ENCODE measurements at places on chromosomes 6 and 20. TPM values are rescaled to one million over a fixed set of nuclear protein-coding genes. Genes with fewer than 3 reads are reported as not detected.

Gene GLP1R
- total RNA-seq = not detected

Gene TDRD6
- not detected for total RNA-seq

Gene MUC22
- not detected for total RNA-seq

- peak; percentile 61 for DNase-seq
- H3K27ac ChIP-seq = no peak overlapping the region
- H3K36me3 ChIP-seq = no peaks in the 10 kb centered on the region
- H3K4me3 ChIP-seq = no peak overlapping the region
- H3K4me1 ChIP-seq = no peaks in the 10 kb centered on the region
Observed at GRCh38 chr6:11700118-11700718, 78.4 kb downstream of the ADTRP start.

Gene OPN5
- total RNA-seq = not detected

DNA sequence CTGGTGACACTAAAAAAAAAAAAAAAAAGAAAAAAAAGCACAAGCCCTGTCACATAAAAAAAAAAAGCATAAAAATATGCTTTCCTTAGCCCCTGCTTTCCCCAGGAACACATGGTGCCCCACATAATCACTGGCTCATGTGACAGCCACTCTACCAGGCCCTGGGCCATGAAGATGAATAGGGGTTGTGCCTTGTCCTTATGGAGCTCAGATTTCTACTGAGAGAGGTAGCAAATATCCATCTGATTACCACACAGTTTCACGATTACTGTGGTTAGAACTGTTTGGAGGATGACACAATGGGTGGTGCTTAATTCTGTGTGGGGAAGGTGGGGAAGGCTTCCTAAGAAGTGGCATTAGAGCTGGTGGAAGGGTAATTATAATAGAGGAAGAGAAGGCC is 9.3 kb downstream of the RAET1E start:
- no peak overlapping the region for H3K4me3 ChIP-seq
- no peaks in the 10 kb centered on the region for H3K27me3 ChIP-seq
- no peaks in the 10 kb centered on the region for H3K4me1 ChIP-seq
- no peak for DNase-seq

Gene SAMD3
- total RNA-seq = 2.5 TPM

DNA sequence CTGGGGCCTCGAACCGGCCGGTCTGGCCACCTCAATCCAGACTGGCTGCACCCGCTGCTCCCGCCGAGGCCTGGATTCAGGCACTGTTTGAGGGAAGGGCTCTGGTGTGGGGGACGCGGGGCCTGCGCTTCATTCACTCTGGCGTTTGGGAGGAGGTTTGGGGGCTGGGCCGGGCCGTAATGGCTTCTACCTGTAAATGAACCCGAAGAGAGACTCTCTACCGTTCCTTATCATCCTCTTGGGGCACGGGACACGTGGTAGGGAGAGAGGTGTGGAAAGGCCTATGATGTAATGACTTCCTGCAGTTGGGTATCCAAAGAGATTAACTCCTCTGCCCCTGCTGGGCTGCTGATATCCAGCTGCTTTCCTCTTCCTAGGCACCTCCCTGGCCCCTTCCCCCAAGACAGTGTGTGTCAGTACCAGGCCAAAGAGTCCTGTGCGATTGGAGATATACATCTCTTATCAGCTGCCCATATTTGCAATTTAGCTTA is 1.8 kb downstream of the FOXO3 start:
- H3K4me1 ChIP-seq = peaks cover 47% of the 10 kb centered on the region
- H3K36me3 ChIP-seq = no peaks in the 10 kb centered on the region

- peaks cover 21% of the 10 kb centered on the region for H3K4me1 ChIP-seq
- no peak overlapping the region for H3K27ac ChIP-seq
- H3K27me3 ChIP-seq = no peaks in the 10 kb centered on the region
- H3K4me3 ChIP-seq = no peak overlapping the region
- DNase-seq = no peak
Observed at GRCh38 chr6:35049900-35050756, 91.0 kb downstream of the TCP11 start.

DNA sequence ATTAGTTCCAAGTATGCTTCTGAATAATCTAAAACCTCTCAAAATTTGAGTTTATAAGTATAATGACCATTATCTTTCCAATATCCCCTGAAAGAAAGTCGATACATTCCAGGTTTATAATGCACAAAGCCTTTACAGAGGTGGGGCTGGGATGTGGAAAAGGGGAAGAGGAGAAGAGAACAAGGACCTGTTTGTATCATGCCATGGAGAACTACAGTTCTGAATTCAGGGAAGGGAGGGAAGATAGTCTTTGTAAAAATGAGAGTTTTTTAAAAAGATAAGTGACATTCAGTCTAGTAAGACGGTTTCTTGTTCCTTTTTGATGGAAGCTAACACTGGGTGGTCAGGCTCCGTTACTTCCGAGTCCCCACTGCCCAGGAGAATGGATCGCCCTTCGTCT is 26.1 kb downstream of the ZBTB2 start:
- H3K4me1 ChIP-seq = no peaks in the 10 kb centered on the region
- H3K36me3 ChIP-seq = no peaks in the 10 kb centered on the region
- H3K27ac ChIP-seq = no peak overlapping the region
- no peak for DNase-seq

DNA sequence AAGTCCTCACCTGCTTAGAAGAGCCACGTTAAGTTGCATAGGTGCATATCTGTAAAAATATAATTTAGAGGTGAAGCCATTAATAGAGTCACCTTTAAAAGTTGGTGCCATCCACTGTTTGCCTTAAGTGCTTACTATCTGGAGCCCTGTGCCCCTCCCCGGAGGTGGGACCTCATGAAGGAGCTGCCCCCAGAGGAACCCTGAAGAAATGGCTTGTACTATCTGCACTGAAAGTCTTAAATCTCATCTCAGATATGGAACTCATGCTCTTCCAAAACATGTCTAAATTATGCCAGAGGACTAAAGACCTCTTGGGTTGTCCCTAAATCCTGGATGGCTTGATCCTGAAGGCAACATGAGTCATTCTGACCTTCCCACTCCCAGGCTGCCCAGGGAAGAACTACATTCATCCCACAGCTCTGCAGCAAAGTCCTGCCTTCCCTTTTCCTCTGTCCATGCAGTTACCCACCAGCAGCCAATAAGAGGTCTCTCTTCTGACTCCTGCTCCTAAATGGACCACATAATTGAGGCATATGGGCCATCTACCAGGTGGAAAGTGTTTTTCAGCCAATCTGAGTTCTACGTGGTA is 85.3 kb downstream of the ASXL1 start:
- H3K36me3 ChIP-seq = peaks cover 31% of the 10 kb centered on the region
- H3K27me3 ChIP-seq = no peaks in the 10 kb centered on the region
- peaks cover 42% of the 10 kb centered on the region for H3K4me1 ChIP-seq
- DNase-seq = no peak
- peak overlapping the region; percentile 13 for H3K27ac ChIP-seq

GRCh38 chr6:43946641-43947363 is 176.8 kb downstream of the VEGFA start:
- no peak overlapping the region for H3K27ac ChIP-seq
- no peak overlapping the region for H3K4me3 ChIP-seq
- H3K4me1 ChIP-seq = no peaks in the 10 kb centered on the region
- H3K27me3 ChIP-seq = no peaks in the 10 kb centered on the region
- DNase-seq = no peak

DNA sequence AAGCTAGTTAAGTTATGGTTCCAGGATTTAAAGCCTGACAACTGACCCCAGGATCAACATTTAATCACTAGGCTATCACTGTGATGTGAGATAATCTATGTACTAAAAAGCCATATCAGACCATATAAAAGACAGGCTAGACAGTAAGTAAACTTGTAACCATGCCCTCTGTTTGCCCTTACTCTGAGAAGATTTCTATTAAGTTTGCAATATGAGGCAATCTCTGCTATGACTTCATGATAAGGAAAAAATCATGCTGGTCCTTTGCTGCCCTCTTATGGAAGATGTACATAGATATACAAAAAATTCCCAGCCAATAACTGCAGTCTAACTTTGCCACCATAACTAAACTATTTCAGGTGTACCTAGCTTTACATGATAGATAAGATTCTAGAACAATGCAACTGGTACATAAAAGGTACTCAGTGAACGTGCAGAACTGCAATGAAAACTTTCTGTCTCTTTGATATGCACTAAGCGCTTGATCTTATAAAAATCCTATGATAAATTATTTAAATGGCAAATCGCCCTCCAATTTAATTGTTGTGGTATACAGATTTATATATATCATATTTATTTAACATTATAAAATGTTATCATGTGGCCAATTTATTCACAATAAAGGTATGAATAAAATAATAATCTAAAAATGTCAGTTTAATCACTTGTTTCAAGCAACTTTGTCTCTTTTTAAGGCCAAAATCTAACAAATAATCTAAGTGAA is 70.5 kb downstream of the FAM217A start:
- no peak overlapping the region for H3K27ac ChIP-seq
- no peaks in the 10 kb centered on the region for H3K27me3 ChIP-seq
- H3K4me1 ChIP-seq = peaks cover 5% of the 10 kb centered on the region
- peak; percentile 67 for DNase-seq
- no peak overlapping the region for H3K4me3 ChIP-seq
- H3K36me3 ChIP-seq = peaks cover 9% of the 10 kb centered on the region

- no peaks in the 10 kb centered on the region for H3K36me3 ChIP-seq
- H3K27ac ChIP-seq = no peak overlapping the region
- H3K27me3 ChIP-seq = no peaks in the 10 kb centered on the region
- DNase-seq = no peak
Observed at GRCh38 chr6:54846857-54847674, 495 bp downstream of the FAM83B start.

- no peaks in the 10 kb centered on the region for H3K27me3 ChIP-seq
- no peak overlapping the region for H3K4me3 ChIP-seq
- no peaks in the 10 kb centered on the region for H3K36me3 ChIP-seq
Observed at GRCh38 chr20:60402189-60403058, 444.2 kb downstream of the CDH26 start.

GRCh38 chr6:135334169-135334568 is 153.1 kb downstream of the MYB start:
- no peak for DNase-seq
- no peaks in the 10 kb centered on the region for H3K36me3 ChIP-seq
- H3K4me1 ChIP-seq = no peaks in the 10 kb centered on the region
- H3K27ac ChIP-seq = no peak overlapping the region
- H3K27me3 ChIP-seq = no peaks in the 10 kb centered on the region

- peaks cover 9% of the 10 kb centered on the region for H3K4me1 ChIP-seq
- H3K4me3 ChIP-seq = no peak overlapping the region
- H3K27me3 ChIP-seq = peaks cover 26% of the 10 kb centered on the region
- H3K27ac ChIP-seq = no peak overlapping the region
- no peaks in the 10 kb centered on the region for H3K36me3 ChIP-seq
Observed at GRCh38 chr20:45341939-45342854, 6.0 kb downstream of the SDC4 start.

DNA sequence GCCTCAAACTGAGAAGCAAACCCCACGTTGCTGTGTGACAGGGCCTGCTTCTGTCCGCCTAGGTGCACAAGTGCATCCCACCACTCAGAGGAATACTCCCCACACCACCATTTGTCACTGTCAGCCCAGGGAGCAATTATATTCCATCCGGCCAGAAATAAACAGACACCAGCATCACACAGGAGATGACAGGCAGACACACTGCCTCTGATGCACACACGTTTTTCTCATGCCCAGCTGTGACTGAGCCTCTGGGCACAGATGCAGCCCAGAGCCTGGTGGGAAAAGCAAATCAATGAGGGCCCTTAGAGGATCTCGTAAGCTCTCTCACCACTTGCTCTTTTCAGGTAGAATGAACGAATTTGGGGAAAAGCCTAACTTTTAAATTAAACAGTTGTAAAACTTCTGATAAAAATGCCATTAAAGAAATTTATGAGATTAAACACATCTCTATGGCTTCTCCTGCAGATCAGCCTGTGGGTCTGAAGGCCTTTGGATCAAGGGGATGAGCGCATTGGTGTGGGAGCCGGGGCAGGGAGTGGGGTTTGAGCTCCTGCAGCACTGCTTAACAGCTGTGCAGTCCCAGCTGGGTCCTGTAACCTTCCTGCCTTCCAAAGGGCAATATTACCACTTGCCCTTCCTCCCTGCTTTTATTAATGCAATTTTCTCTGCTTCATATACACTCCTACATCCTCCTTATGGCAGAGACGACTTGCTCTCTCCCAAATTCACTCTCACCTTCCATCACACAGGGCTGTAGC is 624.3 kb downstream of the PTPRT start:
- no peaks in the 10 kb centered on the region for H3K4me1 ChIP-seq
- H3K27me3 ChIP-seq = no peaks in the 10 kb centered on the region
- no peak overlapping the region for H3K4me3 ChIP-seq
- H3K27ac ChIP-seq = no peak overlapping the region
- DNase-seq = no peak
- no peaks in the 10 kb centered on the region for H3K36me3 ChIP-seq

GRCh38 chr6:137188855-137189254 is 15.4 kb upstream of the IL22RA2 start:
- no peaks in the 10 kb centered on the region for H3K36me3 ChIP-seq
- H3K27ac ChIP-seq = no peak overlapping the region
- no peaks in the 10 kb centered on the region for H3K27me3 ChIP-seq
- no peaks in the 10 kb centered on the region for H3K4me1 ChIP-seq
- H3K4me3 ChIP-seq = no peak overlapping the region

Gene TPD52L1
- total RNA-seq = not detected

GRCh38 chr20:37600486-37600885 is 72.8 kb upstream of the BLCAP start:
- H3K4me1 ChIP-seq = no peaks in the 10 kb centered on the region
- H3K4me3 ChIP-seq = no peak overlapping the region
- no peak overlapping the region for H3K27ac ChIP-seq
- no peak for DNase-seq
- peaks cover 12% of the 10 kb centered on the region for H3K27me3 ChIP-seq

DNA sequence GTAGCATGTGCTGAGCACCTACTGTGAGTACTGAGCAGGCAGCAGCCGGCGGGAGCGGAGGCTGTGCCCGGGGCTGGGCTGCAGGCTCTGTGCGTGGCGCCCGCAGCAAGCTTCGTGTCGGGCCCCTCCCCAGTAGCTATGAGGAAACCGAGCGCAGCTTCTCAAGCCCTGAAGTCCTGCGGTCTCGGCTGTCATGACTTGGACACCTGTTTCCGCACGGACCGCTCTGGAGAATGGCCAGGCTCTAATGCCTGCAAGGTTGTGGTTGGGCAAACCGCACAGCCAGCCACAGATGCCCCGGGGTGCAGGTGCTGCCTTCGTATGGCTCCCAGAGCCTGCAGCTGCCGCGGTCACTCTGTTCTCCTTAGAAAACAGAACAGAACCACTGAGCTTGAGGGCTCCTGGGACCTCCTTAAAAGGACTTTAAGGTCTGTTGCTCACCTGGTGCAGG is 33.7 kb downstream of the PYGB start:
- H3K27me3 ChIP-seq = no peaks in the 10 kb centered on the region
- no peaks in the 10 kb centered on the region for H3K36me3 ChIP-seq
- H3K4me3 ChIP-seq = no peak overlapping the region
- DNase-seq = peak; percentile 77
- H3K4me1 ChIP-seq = peaks cover 25% of the 10 kb centered on the region
- H3K27ac ChIP-seq = no peak overlapping the region

DNA sequence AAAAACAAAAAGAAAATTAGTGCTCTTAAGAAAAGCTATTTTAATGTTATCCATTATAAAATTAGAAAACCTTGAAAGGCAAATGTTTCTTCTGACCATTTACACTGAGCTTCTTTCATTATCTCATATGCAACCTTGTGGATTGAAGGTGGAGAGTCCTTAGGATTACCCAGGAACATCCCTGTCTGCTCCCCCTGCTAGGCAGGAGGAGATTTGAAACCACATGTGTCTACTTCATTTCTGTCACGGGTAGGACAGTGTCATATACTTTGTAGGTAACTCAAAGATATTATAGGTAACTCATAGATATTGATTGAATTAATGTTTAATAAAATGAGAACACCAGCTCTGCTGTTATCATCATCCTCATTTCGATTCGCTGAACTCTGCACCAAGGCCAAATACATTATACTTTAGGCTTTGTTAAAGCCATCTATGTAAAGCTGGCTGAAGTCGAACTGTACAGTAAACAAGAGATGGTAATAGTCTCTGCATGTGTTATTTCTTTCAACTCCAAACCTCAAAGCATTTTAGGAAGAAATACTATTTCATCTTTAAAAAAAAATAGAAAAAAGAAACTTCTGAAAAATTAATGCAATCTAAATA is 49.5 kb downstream of the HDAC2 start:
- no peaks in the 10 kb centered on the region for H3K4me1 ChIP-seq
- no peak overlapping the region for H3K27ac ChIP-seq
- DNase-seq = no peak
- no peak overlapping the region for H3K4me3 ChIP-seq
